ENCODE measurements at places on chromosomes 4 and X. TPM values are rescaled to one million over a fixed set of nuclear protein-coding genes. Genes with fewer than 3 reads are reported as not detected.

The PGAM4 gene
- not detected for total RNA-seq

The TRIM2 gene
- 43.7 TPM for total RNA-seq

The CNGA1 gene
- not detected for total RNA-seq

The ATRX gene
- total RNA-seq: 9.4 TPM

The NAP1L3 gene
- 3.1 TPM for total RNA-seq

The CXorf65 gene
- total RNA-seq: not detected

The ERCC6L gene
- 3.4 TPM for total RNA-seq

The GUCY1B1 gene
- 35.6 TPM for total RNA-seq

The MGST2 gene
- 54.0 TPM for total RNA-seq

The RBMXL3 gene
- not detected for total RNA-seq

The YIPF6 gene
- 28.1 TPM for total RNA-seq

The PASD1 gene
- not detected for total RNA-seq

The MUC7 gene
- not detected for total RNA-seq

The TEX13C gene
- not detected for total RNA-seq

The ESX1 gene
- not detected for total RNA-seq

The SFRP2 gene
- not detected for total RNA-seq

The PFKFB1 gene
- total RNA-seq: not detected

The GYPE gene
- not detected for total RNA-seq

The HTRA3 gene
- total RNA-seq: not detected

The BEND4 gene
- total RNA-seq: not detected

The TMSB15C gene
- 3.7 TPM for total RNA-seq

The GPM6B gene
- not detected for total RNA-seq

The UGT2B11 gene
- total RNA-seq: not detected

The PRKG2 gene
- not detected for total RNA-seq

The GLUD2 gene
- total RNA-seq: 1.8 TPM

The ADGRA3 gene
- 31.4 TPM for total RNA-seq

The FAM149A gene
- 44.2 TPM for total RNA-seq

The CLGN gene
- 14.0 TPM for total RNA-seq

The PABPC4L gene
- 3.8 TPM for total RNA-seq

The ETDA gene
- total RNA-seq: not detected

The ZNF711 gene
- total RNA-seq: not detected
